Nephron progenitor cell (in vitro differentiated cells): ENCODE measurements at places on chromosomes 1 and 21.
A peak's percentile ranks its signal among the peaks of the same experiment; 100 is the strongest.

GRCh38 chr1:41622402-41622801 lies 137.9 kb upstream of the EDN2 start:
- no peak for DNase-seq

GRCh38 chr1:30083800-30084464 lies 639.5 kb downstream of the MATN1 start:
- DNase-seq, result no peak

DNA sequence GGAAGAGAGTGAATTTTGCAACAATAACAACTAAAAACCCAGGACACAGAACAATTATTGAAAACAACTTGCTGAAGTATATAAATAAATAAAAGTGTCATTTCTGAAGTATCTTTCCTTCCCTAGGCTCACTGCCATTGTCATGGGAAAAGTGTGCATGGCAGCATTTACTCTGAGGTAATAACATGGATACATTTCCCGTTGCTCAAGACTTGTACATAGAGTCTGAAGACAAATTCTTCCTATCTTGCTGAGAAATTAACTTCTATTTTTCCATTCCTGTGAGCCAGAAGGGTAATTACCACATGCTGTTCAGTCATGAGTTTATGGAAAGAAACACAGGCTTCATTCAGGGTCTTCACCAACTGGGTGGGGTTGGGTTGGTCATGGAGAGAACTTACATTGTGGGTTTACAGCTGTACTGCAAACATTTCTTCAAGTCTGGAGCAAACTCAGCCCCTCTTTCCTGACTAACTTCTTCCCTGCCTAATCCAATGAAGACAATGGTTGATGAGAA lies 32.2 kb downstream of the ST6GALNAC3 start:
- no peak for DNase-seq

- DNase-seq, result no peak
These were observed 32.3 kb downstream of the LRRC53 start for GRCh38 chr1:74480068-74480467.

- DNase-seq, result no peak
These were observed 1.9 kb downstream of the TTF2 start for GRCh38 chr1:117061986-117062415.

GRCh38 chr1:201490708-201491131 lies 16.2 kb downstream of the CSRP1 start:
- DNase-seq, result no peak

GRCh38 chr21:40060083-40060677 lies 192.9 kb downstream of the PCP4 start:
- DNase-seq, result no peak

- no peak for DNase-seq
These were observed 376.3 kb downstream of the KCNH1 start for GRCh38 chr1:210757677-210758076.

- DNase-seq, result peak; percentile 64
These were observed 18.1 kb downstream of the KNCN start for GRCh38 chr1:46533179-46533864.

- DNase-seq, result no peak
These were observed 135.7 kb downstream of the ACTL8 start for GRCh38 chr1:17890815-17891191.

GRCh38 chr1:62336638-62336994 lies 17.4 kb upstream of the KANK4 start:
- DNase-seq, result no peak

DNA sequence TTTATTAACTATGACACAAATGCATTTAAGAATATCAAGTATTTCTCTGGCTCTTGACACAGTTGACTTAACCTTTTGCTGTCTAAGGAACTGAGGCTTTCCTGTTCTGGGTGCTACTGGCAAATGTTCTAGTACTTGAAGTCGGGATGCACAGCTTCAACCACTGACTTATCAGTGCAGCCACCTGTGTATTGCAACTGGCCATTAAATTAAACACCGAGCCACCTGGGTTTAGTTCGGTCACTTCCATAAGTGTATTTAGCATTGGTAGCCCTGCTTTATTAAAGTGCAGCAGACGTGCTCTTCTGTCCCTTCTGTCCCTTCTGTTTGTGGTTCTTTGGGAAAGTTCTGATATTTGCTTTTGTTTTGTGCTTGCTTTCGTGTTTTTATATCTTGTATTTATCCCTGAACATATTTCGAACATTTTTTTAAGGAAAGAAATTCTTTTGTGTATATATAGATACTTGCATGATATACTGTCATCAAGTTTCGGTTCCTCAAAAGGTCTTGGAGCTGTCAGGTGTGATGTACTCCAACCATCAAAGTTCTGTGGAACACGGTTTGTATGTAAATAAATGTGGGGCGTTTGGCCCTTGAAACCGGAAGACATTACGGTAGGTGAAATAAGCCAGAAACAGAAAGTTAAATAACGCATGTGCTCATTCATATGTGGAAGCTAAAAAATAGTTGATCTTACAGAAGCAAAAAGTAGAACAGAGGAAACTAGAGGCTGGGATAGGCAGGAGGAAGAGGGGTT lies 297.9 kb upstream of the GREM2 start:
- no peak for DNase-seq

GRCh38 chr21:26127918-26128317 lies 42.7 kb downstream of the APP start:
- no peak for DNase-seq

DNA sequence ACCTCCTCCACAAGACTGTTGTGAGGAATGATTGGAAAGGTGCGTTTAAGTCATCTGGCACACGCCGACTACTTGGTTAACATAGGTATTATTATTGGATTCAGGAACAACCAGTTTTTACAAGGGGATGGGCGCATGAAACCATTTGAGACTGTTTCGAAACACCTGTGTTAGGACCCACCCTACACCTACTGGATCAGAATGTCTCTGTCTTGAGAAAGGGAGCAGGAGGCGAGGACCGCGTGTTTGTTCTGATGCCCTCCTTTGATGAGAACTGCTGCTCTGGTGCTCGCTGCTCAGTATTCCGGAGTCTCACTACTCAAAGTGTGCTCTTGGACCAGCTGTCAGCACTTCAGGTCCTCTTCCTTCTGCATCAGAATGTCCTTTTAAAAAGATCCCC lies 7.3 kb downstream of the H6PD start:
- DNase-seq, result no peak

DNA sequence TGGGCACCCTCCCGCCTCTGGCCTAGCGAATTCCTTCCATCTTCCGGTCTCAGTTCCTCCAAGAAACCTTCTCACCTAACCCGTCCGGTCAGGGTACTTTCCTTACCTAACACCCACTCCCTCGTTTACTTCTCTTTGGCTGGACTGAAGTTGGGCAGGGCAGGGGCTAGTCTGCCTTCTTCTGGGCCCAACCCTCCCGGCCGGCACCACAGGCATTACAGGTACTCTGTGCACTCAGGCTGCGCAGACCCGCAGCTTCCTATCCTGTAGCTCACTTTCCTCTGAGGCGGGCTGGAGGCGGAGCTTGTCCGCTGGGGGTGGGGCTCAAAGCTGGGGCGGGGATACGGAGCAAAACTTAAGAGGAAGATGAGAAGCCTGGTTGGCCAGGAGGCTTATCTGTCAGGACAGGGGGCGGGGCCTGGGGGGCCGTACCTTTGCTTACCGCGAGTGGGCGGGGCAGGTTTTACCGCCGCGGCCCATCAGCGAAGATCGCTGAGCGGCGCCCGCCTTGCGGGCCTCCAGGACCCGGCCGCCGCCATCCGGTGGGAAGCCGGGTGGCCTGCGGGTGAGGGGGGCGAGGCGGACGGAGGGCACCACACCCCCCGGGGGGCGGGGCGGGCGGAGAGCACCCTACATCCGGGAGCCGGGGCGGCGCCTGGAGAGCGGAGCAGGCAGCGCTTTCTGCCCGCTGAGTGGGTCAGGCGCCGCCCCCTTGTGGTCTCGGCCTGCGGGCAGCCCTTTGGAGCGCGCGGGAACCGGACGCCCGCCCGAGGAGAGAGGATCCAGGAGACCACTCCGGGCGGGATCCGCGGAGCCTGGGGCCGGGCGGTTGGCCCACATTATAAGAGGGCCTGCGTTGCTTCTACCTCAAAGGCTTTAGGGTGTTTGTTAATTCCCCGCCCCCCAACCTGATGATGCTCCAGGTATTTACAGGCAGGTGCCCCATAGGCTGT lies 31.9 kb downstream of the ZNF648 start:
- DNase-seq, result peak; percentile 99

GRCh38 chr1:236762410-236762809 lies 32.7 kb upstream of the MTR start:
- no peak for DNase-seq

- no peak for DNase-seq
These were observed 1.6 kb upstream of the S100A6 start for GRCh38 chr1:153537376-153537730.

DNA sequence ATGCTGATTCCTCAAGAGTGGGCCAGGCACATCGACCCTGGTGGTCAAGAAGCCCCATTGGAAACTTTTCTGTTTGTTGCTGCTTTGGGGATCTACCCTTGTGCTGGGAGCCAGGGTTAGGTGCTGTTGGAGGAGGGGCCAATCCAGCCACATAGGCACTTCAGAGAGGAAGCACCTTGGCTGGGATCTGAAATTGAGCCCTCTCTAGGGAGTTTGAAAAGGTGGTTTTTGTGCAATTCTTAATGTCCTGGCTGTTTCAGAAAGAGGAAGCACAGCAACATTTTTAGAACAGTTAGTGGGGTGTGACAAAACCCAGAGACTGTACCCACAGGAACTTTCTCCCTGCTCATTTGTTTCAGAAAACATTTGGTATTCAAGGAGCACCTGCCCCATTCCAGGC lies 17.2 kb upstream of the BEND5 start:
- DNase-seq, result no peak

- DNase-seq, result no peak
These were observed 1.2 kb downstream of the MCM3AP start for GRCh38 chr21:46284077-46284644.

- DNase-seq, result no peak
These were observed 376.8 kb downstream of the SEC16B start for GRCh38 chr1:177593105-177593504.

DNA sequence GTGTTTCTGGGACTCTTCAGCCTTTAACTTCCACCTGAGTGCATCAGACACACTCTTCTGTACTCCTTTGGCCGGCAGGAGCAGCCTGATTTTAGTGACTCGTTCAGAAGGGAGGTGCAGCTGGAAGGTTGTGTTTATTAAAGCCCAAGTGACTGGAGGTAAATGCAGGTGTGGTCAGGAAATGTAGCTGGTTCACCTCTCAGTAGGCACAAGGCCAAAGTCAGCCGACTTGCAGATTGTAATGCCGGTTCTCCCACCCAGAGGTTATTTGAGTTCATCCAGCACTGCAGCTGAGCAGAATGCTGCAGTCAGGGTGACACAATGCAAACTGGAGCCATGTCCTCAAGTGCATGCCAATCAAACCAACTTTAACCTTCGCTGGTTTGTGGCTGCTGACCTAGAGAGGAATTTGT lies 91.5 kb downstream of the SPATA46 start:
- DNase-seq, result no peak

DNA sequence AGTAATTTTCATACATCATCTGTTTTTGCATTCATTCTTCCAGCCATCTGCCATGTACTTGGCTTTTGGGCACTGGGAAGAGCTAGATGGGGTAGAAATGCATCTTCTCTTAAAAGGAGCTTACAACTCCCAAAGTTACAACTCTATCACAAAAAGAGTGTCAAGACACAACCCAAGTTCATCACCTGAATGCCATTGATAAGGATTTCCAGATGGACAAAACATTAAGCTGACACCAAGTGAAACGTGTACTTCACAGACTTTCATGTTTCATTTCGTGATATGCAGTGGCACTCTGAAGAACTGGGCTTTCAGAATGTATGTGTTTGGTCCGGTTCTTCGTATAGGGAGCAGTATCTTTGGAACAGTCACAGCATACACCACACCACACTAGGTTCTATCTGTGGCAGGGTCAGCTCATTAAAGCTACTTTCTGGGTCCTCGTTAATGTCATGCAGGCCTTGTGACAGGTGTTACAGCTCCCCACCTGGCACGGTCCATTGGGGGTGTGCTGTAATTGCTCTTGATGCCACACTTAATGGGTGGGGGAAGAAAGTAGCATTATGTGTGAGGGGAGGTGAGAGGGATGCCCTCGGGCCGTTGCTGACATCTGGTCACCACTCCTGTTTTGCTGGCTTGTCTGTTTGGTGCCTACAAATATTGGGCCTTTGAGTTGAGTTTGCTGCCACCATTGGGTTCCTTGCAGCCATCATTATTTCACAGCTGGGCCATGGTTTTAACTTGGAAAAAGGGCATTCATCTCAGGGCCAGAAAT lies 164.9 kb downstream of the NFIA start:
- no peak for DNase-seq

DNA sequence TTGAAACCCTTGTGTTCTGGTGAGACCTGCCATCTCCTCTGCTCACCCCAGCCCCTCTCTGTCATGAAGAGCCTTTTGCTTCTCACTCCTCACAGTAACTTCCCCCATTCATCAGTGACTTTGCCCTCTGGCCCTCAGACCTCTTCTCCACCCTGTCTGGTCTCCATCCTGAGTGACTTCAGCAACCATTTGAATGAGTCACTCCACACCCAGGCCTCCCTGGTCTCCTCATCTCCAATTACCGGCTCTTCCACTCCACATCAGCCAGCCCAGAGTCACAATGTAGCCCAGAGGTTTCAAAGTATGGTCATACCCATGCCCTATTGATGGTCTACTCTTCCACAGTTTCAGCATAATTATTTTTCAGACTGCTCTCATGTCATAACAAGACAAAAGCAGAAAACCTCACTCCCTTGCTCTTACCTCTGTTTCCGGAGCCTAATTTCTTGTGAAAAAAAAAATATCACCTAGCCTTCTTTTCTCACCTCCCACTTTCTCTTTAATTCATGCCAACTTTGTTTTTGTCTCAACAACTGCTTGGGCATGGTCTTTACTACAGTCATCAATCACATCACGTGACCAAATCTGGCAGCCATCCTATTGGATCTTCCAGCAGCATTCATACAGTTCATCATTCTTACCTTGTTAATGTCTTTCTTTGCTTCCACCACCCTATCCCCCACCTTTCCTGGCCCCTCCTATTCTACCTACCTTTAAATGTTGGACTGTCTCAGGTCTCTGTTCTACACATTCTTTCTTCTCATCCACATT lies 35.6 kb upstream of the NEK7 start:
- no peak for DNase-seq

DNA sequence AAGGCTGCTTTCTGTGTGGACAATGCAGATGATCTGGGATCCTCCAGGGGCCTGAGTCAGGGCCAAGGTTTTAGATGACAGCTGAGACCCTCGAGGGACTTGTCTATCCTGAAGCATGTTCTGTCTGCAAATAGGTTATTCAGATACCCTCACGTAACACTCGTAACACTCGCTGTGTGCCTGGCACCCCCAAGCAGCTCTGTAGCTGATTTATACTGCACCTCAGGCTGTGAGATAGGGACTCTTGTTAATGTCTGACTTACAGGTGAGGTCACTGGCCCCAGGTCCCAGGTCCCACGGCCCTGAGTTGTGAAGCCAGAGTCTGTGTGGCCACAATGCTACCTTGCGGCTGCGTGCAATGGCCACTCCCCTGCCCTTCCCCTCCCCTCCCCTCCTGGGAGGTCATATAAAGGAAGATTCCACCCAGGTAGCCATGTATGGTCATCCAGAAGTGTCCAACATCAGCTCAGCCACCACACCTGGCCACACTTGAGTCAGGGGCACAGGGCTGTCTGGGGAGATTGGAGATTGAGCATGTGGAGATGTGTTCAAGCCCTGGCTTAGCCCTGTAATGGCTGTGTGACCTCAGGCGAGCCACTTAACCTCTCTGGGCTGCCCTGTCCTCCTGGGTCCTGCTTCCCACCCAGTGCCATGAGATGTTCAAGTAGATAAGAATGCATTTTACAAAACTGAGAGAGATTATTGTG lies 687.7 kb downstream of the MATN1 start:
- no peak for DNase-seq
